ENCODE measurements at places on chromosomes 12 and 14. TPM values are rescaled to one million over a fixed set of nuclear protein-coding genes. Genes with fewer than 3 reads are reported as not detected.
A peak's percentile ranks its signal among the peaks of the same experiment; 100 is the strongest.

Gene C12orf54
- total RNA-seq: 1.5 TPM

Gene GPR162
- total RNA-seq: 2.5 TPM

Gene PTPN6
- total RNA-seq: 40.4 TPM

DNA sequence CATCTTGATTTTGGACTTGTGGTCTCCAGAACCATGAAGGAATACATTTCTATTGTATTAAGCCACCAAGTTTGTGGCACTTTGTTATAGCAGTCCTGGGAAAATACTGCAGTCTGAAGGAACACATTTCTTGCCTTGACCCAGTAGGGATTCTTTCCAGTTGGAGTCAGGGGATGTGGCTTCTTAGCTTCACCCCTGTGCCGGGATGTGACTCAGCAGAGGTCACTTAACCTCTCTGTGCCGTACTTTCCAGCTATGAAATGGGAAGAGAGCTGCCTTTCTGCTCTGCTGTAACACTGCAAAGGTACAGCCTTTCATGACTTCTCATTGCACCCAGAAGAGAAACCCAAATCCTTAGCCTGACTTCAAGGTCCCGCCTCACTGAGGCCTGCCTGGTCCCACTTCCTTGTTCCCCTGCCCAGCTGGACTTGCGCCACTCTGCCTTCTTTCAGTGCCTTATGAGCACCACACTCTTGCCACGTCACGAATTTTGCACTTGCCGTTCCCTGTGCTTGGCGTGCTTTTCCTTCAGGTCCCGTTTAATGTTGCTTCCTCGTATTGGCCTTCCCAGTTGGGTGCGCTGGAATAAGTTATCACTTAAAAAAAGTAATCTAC, 24.2 kb downstream of the CHST11 start:
- DNase-seq: peak; percentile 46

Gene ACACB
- 67.3 TPM for total RNA-seq

All from ureter (tissue), 1 donor.